ENCODE measurements at places on chromosomes 5 and 9.

GRCh38 chr5:16626696-16627264, 10.0 kb upstream of the RETREG1 start:
- DNase-seq = no peak

GRCh38 chr5:154196955-154197652, 6.6 kb downstream of the GALNT10 start:
- DNase-seq = no peak

DNA sequence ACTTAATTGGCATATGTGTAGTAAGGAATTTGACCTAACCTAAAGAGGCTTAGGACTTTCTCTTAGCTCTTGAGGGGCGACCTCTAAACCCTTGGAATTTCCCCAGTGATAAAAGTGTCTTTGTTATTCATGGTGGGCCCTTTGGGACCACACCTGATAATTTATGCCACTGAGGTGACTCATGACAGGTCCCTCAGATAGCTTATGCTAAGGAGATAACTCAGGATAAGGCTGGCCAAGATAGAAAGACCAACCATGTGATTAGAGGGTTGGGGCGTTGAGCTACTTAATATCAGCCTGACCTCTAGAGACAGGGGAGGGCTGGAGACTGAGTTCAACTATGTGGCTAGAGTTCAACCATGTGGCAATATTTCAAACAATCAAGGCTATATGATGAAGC, 218.1 kb downstream of the AP3B1 start:
- DNase-seq = no peak

DNA sequence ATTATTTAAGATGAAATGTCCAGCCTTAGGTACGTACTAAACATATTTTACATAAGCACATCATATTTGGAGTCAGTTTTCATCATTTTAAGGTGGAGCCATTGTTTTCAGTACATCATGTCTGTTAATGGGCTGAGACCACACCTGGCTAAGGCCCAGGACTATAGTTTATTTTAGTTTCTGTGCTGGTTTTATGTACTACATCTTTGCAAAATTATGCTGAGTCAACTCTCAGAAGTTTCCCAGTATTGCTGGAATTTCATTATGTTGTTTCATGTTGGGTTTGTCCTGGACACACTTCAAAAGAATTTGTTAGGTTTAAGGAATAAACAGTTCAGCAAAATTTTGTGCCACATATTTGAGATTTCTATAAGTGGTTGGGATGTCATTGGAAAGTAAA, 171.2 kb downstream of the CCDC171 start:
- no peak for DNase-seq

DNA sequence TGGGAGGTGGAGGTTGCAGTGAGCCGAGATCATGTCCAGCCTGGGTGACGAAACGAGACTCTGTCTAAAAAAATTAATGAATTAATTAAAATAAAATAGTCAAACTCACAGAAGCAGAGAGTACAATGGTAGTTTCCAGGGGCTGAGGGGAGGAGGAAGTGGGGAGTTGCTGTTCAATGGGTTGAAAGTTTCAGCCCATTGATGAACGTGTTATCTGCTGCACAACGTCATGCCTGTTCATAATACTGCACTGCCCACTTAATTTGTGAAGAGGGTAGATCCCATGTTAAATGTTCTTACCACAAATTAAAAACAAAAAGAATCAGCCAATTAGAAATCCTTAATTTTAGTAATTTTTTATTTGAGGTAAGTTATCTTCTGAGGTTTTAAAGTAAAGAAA, 16.4 kb upstream of the RUFY1 start:
- no peak for DNase-seq

DNA sequence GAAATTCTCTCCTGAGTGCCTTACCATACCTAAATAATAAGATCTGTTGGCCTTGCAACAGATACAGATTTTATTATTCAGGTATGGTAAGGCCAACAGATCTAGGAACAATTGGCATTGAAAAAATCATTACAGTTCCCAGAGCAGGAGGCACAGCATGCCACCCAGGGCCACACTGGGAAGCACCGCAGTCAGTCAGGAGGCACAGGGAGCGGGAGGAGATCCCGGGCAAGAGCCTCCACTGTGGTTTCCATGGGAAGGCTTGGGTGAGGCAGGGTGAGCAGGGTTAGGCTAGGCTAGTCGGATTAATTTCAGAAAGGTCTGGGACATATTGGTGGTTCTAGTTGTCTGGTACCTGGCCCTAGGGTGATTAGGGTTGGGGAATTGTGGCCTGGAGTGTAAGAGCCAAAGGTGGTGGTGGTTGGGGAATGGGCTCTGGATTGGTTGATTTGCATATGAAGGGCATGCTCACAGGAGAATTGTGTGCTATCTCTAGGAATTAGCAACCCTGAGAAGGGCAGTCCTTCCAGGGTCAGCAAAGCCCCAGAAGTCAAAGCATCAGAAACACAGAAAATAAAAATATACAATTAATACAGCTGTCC, 111.4 kb downstream of the PDE8B start:
- no peak for DNase-seq

- DNase-seq = no peak
These were observed 29.3 kb upstream of the CAMK4 start for GRCh38 chr5:111194925-111195324.

- peak; percentile 43 for DNase-seq
These were observed 557 bp upstream of the PHF2 start for GRCh38 chr9:93575796-93576257.

- peak; percentile 14 for DNase-seq
These were observed 25.1 kb upstream of the CDKN2AIPNL start for GRCh38 chr5:134436523-134437339.

DNA sequence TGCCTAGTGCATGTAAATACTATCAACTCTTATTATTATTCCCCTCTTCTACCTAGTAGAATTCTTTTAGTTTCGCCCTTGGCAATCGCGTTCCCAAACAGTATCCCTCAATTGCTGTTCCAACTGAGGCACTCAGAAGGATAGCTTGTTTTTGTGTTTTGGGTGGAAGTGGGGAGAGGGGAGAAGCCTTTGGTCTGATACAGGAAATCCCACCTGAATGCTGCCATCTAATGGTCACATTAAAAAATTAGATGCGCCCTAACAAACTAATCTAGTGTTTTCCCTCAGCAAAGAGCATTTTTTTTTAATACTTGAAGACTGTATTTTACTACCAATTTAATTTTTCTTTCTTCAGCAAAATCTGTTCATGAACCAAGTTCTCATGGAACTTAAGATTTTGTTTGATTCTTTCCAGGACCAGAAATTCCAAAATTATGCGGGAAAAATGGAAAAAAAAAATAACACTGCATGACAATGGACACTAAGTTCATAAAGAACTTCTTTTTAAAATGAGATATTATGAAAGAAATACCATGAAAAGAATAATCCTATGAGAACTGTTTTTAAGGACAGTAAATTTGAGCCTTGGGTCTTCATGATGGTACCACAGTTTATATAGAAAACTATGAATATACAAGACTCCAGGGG, 22.2 kb upstream of the GLDC start:
- no peak for DNase-seq

Measured in stimulated activated CD4-positive, alpha-beta T cell treated with anti-CD3 and anti-CD28 coated beads, Interleukin-4, amount 100 ng/mL, for 4 hours (primary cell).